Articular chondrocyte of knee joint (primary cell): ENCODE measurements at places on chromosomes 2 and 18. TPM values are rescaled to one million over a fixed set of nuclear protein-coding genes. Genes with fewer than 3 reads are reported as not detected.

Gene IL36A
- total RNA-seq, result not detected in 2 replicates

Gene OR6B2
- total RNA-seq, result not detected in 2 replicates

Gene CREB1
- 60.5 and 71.3 TPM in 2 replicates for total RNA-seq

Gene IMPA2
- total RNA-seq, result 20.5 and 23.1 TPM in 2 replicates

Gene TCF7L1
- 6.1 and 6.9 TPM in 2 replicates for total RNA-seq

Gene NCKAP5
- 0.13 and 0.22 TPM in 2 replicates for total RNA-seq

Gene GLB1L
- total RNA-seq, result 16.5 and 34.4 TPM in 2 replicates

Gene TDRD15
- total RNA-seq, result under 0.01 TPM in 1 of 2 replicates, not detected in the other

Gene CFC1
- not detected in 2 replicates for total RNA-seq

Gene ARHGAP15
- not detected in 2 replicates for total RNA-seq

Gene CD8B2
- total RNA-seq, result 0.13 and 0.43 TPM in 2 replicates

Gene EFEMP1
- total RNA-seq, result 4,378 and 4,638 TPM in 2 replicates

Gene RETSAT
- total RNA-seq, result 48.0 and 59.0 TPM in 2 replicates

Gene SGPP2
- not detected in 2 replicates for total RNA-seq

Gene MRO
- 0.39 and 0.43 TPM in 2 replicates for total RNA-seq

Gene UGT1A5
- total RNA-seq, result not detected in 2 replicates

Gene CXCR1
- total RNA-seq, result not detected in 2 replicates

Gene CD28
- under 0.01 TPM in 2 replicates for total RNA-seq

Gene CCDC141
- 0.11 and 0.39 TPM in 2 replicates for total RNA-seq

Gene DIPK1C
- total RNA-seq, result not detected in 2 replicates

Gene MC2R
- total RNA-seq, result not detected in 2 replicates

Gene MGAT4A
- total RNA-seq, result 0.32 and 1.2 TPM in 2 replicates

Gene LCLAT1
- total RNA-seq, result 32.6 and 38.5 TPM in 2 replicates

Gene WDR33
- 37.6 and 39.2 TPM in 2 replicates for total RNA-seq

Gene CHMP3
- 99.6 and 100.0 TPM in 2 replicates for total RNA-seq

Gene KLHL29
- 13.1 and 14.1 TPM in 2 replicates for total RNA-seq

Gene LANCL1
- 61.4 and 71.9 TPM in 2 replicates for total RNA-seq

Gene CHST9
- not detected in 2 replicates for total RNA-seq

Gene GBX2
- not detected in 2 replicates for total RNA-seq

Gene KYNU
- 8.8 and 26.7 TPM in 2 replicates for total RNA-seq

Gene ARHGAP28
- total RNA-seq, result 36.4 and 38.2 TPM in 2 replicates
